Endodermal cell (in vitro differentiated cells): ENCODE measurements at places on chromosomes 1 and 21. TPM values are rescaled to one million over a fixed set of nuclear protein-coding genes. Genes with fewer than 3 reads are reported as not detected.

- no peaks in the 10 kb centered on the region for H3K27me3 ChIP-seq
- no peak overlapping the region for H3K27ac ChIP-seq
- H3K36me3 ChIP-seq: no peaks in the 10 kb centered on the region
- H3K4me1 ChIP-seq: peaks cover 7% of the 10 kb centered on the region
- H3K4me3 ChIP-seq: no peak overlapping the region
- DNase-seq: no peak
Observed at GRCh38 chr1:105359457-105359856, 1609.8 kb downstream of the AMY1C start.

DNA sequence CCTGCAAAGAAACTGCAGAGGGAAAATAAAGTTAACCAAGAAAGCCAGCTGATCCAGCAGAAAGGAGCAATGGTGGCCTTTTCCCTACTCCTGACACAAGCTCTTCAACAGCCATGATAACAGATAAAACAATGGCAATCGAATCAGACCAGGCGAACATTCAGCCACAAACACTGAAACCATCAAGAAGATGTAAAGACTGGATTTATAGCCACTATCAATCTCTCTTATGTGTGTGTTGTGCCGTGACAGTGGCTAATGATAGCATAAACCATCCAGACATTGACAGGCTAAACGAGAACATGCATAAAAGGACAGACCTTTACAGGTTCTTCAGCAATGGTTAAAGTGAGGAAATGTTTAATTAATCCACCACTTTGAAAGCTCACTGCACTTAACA lies 78.1 kb upstream of the RAB4A start:
- H3K36me3 ChIP-seq: no peaks in the 10 kb centered on the region
- H3K4me3 ChIP-seq: no peak overlapping the region
- no peak for DNase-seq
- H3K4me1 ChIP-seq: peaks cover 4% of the 10 kb centered on the region

DNA sequence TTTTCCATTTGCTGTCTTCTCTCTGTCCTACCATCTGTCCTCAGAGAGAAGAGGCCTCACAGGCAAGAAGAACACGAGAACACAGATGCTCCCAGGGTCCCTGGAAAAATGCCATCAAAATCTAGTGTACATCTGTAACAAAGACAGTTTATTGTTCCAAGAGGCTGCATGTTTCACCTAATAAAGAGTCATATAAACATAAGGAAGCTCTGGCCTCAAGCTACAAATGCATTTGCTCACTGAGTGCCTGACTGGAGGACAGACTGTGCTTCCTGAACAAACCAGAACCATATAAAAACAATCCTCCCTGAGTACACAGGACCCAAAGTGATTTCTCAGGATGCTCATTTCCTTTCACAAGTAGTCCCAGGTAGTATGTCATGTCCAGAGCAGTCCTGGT lies 76.3 kb upstream of the SLC44A3 start:
- H3K4me3 ChIP-seq: no peak overlapping the region
- H3K27me3 ChIP-seq: no peaks in the 10 kb centered on the region
- no peaks in the 10 kb centered on the region for H3K36me3 ChIP-seq
- no peak overlapping the region for H3K27ac ChIP-seq
- H3K4me1 ChIP-seq: no peaks in the 10 kb centered on the region

DNA sequence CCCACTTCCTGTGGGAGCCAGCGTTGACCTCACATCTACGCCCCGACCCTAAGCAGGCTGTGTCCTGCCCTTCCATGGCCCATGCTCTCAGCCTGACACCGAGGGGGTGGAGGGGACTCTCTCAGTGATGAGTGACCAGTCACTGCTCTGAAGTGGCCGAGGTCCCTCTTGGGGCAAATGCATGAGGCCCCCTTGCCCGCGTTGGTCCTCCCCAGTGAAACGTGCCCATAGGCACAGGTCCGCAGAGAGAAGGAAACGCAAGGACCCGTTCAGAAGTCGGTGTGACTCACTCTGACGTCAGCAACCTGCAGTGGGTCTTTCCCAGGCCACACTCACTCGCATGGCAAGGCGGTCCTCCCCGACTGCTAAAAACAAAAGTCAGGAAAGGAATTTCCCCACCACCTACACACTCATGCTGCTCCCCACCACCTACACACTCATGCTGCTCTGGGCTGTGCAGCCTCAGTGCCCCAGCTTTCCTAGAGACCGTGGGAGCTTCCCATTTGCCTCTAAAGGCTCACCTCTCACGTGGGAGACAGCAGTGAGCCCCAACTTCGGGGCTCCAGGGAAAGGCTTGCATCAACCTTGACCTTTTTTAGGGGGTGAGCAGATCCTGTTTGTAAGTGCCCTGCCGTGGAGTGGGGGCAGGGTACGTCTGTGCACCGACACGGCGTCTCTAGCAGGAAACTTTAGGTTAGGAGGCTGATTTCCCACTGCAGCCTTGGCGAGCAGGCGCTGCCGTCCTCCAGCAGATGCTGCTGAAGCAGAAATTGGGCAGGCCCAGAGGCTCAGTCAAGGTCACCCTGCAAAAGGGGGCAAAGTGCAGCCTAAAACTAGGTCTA lies 11.4 kb downstream of the UBASH3A start:
- no peaks in the 10 kb centered on the region for H3K4me1 ChIP-seq
- H3K27ac ChIP-seq: no peak overlapping the region
- H3K27me3 ChIP-seq: no peaks in the 10 kb centered on the region
- H3K36me3 ChIP-seq: no peaks in the 10 kb centered on the region

GRCh38 chr1:40130892-40131291 lies 30.3 kb upstream of the RLF start:
- no peaks in the 10 kb centered on the region for H3K27me3 ChIP-seq
- no peaks in the 10 kb centered on the region for H3K36me3 ChIP-seq
- no peaks in the 10 kb centered on the region for H3K4me1 ChIP-seq
- no peak for DNase-seq
- no peak overlapping the region for H3K4me3 ChIP-seq

DNA sequence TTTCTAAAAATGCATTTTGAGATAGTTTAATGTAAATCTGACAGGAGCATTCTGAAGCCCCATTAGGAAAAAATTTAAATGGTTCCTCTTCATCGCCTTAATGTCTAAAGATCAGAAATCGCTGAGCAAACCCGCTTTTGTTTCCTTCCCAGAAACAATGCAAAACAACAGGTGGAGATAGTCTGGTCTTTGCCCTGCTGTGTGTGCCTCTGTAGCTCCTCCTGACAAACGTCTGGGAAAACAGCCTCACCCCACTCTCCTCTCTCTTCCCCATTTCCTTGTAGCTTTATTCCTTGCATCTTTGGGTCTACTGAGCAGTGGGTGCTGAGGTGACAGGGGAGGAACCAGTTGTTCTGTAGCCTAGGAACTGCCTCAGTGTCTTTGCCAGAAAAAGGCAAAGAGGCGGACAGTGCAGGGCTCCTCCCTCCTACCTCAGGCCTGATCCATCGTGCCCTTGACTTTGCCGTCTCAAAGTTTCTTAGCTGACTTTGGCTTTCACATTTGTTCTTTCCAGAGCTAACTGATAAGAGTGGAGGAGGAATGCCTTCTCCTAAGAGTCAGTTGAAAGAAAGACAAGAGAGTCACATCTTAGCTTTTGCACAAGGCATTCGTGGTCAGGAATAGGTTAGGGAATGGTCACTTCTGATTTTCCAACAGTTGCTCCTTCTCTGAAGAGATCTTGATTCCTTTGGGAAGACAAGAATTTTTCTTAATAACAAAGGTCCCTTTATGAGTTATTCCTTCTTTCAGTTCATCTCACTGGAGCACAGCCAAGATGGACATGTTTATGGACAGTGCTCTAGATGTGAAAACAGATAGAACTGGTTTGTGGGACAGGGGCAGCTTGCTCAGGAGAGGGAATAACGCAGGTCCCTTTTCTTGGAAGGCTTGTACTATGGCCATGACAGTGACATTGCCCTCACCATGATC lies 24.9 kb downstream of the SYT11 start:
- H3K27ac ChIP-seq: no peak overlapping the region
- H3K4me1 ChIP-seq: no peaks in the 10 kb centered on the region
- no peaks in the 10 kb centered on the region for H3K36me3 ChIP-seq
- H3K27me3 ChIP-seq: peaks cover 22% of the 10 kb centered on the region
- no peak for DNase-seq

DNA sequence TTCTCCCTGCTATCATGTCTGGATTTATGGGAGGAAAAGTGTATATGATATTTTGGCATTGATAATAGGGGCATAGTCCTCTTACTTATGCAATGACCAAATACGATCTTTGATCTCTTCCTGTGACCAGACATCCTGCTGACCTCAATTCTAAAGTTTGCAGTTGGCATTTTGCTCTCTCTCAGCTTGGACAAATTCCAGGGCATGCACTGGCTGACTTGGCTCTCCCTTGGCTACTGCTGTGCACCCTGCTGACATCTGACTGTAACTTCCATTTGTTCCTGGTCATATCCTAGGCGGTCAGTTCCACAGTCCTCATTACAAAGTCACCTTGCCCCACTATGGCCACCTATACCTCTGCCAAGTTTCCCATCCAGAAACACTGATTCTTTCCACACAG lies 380.7 kb upstream of the NR5A2 start:
- no peaks in the 10 kb centered on the region for H3K27me3 ChIP-seq
- no peaks in the 10 kb centered on the region for H3K4me1 ChIP-seq
- no peak overlapping the region for H3K4me3 ChIP-seq
- no peak overlapping the region for H3K27ac ChIP-seq

DNA sequence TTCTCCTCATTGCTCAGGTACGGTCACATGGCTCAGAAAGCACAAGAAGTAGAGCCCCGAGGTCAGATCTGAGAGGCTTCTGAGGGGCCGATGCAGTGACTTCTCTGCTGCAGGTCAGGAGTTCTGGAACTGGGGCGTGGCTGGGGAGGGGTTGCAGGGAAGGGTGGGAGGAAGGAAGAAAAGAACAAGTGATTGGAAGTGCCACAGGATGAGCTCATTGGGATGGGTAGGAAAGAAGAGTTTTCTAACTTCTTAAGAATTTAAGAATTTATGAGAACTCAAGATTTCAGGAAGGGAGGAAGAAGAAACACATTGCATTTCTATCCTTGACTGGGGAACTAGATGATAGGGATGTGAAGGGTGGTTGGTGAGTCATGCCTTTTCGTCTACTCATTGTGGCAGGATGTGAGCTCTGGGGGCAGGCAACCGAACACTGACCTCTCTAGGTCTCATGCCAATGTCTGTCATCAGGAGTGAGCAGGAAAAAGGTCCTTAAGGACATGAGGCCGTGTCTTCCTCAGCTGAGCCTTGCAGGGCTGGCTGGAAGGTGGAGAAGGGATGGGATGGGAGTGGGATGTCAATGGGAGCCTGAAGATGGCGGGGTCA lies 497 bp downstream of the FCRLB start:
- H3K36me3 ChIP-seq: no peaks in the 10 kb centered on the region
- H3K27me3 ChIP-seq: peaks cover 71% of the 10 kb centered on the region
- no peak for DNase-seq
- no peak overlapping the region for H3K4me3 ChIP-seq
- H3K4me1 ChIP-seq: no peaks in the 10 kb centered on the region

DNA sequence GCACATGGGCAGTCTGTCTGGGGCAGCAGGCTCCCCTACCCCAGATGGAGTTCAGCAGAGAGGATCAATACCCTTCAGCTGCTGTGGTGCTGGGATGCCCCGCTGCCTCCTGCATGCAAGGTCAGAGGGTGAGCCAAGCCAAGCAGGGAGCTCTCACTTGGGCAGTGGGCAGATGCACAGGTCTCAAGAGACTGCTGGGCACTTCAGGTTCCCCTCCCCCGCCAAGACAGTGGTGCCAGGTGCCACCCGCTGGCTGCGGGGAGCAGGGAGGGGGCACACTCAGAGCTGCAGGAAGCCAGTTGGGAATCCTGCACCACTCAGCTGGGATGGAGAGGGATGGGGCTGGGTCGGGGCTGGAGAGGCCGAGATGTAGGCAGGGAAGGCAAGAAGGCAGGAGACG lies 15.8 kb upstream of the EVA1B start:
- no peak overlapping the region for H3K4me3 ChIP-seq
- no peak overlapping the region for H3K27ac ChIP-seq
- no peaks in the 10 kb centered on the region for H3K27me3 ChIP-seq

GRCh38 chr1:200231787-200232231 lies 178.0 kb downstream of the ZNF281 start:
- no peak overlapping the region for H3K27ac ChIP-seq
- H3K27me3 ChIP-seq: no peaks in the 10 kb centered on the region
- no peak for DNase-seq
- H3K36me3 ChIP-seq: no peaks in the 10 kb centered on the region

DNA sequence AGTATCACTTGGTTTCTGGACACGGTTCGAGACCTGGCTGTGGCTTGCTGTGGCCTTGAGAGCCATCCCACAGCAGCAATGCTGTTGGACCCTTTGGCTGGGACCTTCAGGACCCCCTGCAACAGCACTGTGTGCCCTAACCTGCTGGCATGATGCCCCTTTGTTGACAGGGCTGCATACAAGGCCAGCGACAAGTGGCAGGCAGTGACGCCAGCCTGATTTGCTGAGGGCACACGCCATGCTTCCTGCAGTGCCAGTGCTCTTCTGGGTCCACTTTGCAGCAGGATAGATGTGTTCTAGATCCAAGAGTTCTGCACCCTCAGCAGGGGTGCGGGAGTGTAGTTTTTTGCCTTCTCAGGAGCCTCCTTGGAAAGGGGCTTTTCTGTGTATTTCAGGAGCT lies 32.8 kb downstream of the COQ8A start:
- peak; percentile 11 for DNase-seq
- no peak overlapping the region for H3K4me3 ChIP-seq

DNA sequence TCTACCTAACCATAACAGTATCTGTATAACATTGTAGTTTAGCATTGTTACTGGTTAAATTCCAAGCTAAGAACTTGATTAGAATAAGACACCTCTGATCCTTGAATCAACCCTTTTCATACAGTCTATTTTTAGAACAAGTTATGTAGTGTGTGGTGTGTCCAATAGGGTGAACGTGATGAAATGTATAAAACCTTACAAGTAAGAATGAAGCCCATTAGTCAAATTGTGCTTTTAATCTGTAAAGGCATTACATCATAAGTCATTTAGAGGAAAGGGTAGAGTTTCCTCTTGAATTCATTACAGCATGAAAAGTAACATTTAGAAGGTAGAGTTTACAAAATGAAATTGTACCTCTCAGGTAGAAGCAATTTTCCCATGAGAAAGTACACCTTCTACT lies 479.2 kb downstream of the LTN1 start:
- H3K36me3 ChIP-seq: no peaks in the 10 kb centered on the region
- no peak for DNase-seq
- no peak overlapping the region for H3K4me3 ChIP-seq
- H3K27ac ChIP-seq: no peak overlapping the region
- no peaks in the 10 kb centered on the region for H3K27me3 ChIP-seq

Gene LRRC39
- total RNA-seq: 0.65 to 0.84 TPM (median 0.68 TPM) in 3 replicates

Gene CFAP141
- not detected in 2 replicates for total RNA-seq

Gene NUP210L
- 0.05 and 0.07 TPM in 2 replicates for total RNA-seq

Gene HNRNPU
- 412 to 517 TPM (median 502 TPM) in 3 replicates for total RNA-seq

Gene RHEX
- total RNA-seq: not detected in 2 replicates
